ENCODE measurements at places on chromosomes 4 and X.

- DNase-seq: peak; percentile 80
Observed at GRCh38 chr4:149291463-149291862, 524.2 kb downstream of the IQCM start.

DNA sequence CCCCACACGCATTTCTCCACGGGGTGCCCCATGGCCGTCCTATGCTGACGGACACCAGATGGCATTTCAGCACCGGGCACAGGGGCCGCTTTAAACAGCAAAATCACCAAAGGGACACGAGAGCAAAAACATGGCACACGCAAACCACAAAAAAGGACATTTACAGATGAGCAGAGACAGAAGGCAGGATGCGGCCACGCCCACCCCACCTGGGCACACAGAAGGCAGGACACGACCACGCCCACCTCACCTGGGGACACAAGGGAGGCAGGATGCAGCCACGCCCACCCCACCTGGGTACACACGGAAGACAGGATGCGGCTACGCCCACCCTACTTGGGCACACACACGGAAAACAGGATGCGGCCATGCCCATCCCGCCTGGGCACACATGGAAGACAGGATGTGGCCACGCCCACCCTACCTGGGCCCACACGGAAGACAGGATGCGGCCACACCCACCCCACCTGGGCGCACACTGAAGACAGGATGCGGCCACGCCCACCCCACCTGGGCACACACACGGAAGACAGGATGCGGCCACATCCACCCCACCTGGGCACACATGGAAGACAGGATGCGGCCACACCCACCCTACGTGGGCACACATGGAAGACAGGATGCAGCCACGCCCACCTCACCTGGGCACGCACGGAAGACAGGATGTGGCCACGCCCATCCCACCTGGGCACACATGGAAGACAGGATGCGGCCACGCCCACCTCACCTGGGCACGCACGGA is 69.1 kb downstream of the FAM53A start:
- no peak for DNase-seq

DNA sequence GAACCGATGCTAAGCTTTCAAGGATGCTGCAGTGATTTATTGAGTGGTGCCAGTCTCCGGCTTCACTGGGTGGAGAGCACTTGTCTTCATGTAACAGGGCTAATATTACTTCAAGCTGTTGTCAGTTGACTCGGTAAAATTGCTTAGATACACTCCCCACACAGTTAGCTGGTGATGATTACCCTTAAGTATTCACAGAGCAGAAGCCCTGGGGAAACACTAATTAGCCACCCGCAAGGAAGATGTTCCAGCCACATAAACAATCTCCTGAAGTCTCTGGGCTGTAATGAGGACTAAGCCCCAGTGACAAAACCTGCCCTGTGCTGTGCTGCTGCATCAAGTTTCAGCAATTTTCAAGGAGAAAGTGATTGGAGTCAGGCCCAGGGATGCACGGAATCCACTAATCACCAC is 37.3 kb upstream of the GK2 start:
- no peak for DNase-seq

DNA sequence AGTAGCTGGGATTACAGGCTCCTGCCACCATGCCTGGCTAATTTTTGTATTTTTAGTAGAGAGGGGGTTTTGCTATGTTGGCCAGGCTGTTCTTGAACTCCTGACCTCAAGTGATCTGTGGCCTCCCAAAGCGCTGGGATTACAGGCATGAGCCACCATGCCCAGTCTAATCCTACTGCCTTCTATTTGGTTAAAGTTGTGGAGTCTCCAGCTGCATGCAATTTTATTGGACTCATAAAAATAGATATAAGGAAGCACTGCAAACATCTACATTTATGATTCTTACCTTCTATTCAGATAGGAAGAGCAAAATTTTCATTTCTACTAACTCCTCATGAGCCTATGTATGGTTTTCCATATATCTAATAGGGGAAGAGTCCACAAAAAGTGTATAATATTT is 13.7 kb downstream of the RIPPLY1 start:
- no peak for DNase-seq

- peak; percentile 24 for DNase-seq
Observed at GRCh38 chr4:106978046-106978774, 57.9 kb downstream of the DKK2 start.
